ENCODE measurements at places on chromosomes 7 and 10.

DNA sequence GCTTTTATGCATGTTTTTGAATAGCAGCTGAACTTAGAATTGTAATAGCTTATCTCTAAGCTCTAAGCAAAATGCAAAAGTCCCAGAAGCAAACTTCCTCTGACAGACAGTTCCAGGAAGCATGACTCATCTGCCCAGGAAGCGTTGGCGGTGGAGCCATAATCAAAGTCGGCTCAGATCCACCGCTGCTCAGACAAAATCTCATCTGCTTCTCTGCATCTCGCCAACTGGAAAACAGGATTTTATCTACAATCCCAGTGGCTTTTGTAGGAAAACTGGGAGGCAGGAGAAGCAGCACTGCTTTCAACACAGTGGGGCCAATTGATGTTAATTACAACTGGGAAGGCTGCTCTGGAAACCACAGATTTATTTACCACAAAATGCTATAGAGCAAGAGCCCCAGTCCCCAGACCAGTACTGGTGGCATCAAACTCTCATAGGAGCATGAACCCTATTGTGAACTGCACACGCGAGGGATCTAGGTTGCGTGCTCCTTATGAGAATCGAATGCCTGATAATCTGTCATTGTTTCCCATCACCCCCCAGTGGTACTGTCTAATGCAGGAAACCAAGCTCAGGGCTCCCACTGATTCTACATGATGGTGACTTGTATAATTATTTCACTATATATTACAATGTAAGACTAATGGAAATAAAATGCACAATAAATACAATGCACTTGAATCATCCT, 99.9 kb downstream of the CUBN start:
- peak; percentile 88 for DNase-seq

- no peak for DNase-seq
These were observed 73.4 kb downstream of the SRPK2 start for GRCh38 chr7:105315357-105315756.

GRCh38 chr10:14606633-14607032, 168.1 kb downstream of the FAM107B start:
- no peak for DNase-seq

DNA sequence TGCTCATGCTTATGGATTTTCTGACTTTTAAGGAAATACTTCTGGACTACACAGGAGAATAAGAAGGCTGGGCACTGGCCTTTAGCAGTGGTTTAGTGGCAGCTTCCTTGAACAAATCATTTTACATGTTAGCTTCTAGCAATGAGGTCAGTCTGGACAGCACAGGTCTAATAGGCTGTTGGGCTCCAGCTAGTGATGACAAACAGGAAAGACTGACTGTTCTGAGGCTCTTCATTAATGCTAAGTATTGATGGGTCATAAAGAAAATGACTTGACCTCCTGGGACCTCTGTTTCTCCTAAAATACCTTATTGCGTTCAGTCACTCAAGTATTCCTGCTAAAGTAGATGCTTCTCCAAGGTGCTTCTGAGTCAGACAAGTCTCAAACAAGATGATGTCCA, 4.9 kb upstream of the RHOBTB1 start:
- DNase-seq = no peak

GRCh38 chr7:94422827-94423460, 28.2 kb downstream of the COL1A2 start:
- DNase-seq = no peak

DNA sequence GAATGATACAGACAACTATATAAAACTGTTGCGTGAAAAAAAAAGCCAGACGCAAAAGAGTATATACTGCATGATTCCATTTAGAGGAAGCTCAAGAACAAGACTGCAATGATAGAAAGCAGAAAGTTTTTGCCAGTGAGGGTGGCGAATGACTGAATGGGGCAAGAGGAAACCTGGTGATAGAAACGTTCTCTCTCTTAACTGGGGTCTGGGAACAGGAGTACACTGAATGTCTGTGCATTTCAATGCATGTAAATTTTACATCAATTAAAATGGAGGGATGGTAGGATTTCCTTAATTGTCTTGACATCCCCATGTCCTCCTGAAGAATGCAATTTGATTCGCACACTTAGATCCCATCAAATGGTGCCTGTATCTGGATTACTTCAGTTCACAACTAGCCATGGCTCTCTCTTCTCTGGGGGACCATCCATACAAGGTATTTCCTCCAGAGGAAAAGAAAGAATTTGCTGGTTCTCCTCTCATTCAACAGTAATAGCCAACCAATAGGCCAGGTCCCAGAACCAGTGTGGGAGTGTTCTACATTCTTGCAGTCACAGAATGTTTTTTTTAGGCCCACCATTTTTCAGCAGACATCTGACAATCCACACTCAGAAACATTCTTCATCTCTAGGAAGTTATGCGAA, 221.0 kb upstream of the KLF14 start:
- no peak for DNase-seq

GRCh38 chr7:20438694-20439376, 108.1 kb downstream of the ITGB8 start:
- peak; percentile 45 for DNase-seq

DNA sequence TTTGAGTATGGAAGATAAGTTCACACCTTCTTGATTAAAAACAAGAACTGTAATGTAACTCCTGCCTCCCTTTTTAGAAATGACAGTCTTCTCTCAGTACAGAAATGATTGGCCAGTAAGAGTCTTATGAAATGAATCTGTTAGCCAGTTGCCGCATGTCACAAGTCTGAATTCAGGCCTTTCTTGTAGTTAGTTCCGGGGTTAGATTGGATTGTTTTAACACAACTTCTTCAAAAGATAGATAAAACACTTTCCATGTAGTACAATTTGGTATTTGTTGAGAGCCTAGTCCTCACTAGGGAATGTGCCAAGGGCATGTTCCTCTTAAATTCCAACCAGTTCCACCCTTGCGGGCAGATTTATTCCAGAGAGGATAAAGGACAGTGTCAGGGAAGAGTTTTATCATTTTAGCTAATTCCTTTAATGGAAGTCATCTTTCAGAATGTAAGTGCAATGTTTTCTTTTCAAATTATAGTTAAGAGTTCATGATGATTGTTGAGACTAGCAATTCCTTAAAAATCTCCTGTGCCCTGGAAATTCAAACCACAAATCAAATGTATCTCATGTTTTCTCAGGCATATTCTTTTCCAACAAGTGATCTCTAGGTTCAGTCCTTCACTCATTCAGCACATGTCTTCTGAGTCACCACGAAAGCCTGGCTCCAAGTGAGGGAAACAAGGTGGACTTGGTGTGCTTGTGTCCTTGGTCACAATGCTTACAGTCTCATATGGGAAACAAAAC, 4.1 kb downstream of the FHIP2A start:
- peak; percentile 71 for DNase-seq
